Ascending aorta (tissue), 2 donors: ENCODE measurements at places on chromosomes 7 and 10.

DNA sequence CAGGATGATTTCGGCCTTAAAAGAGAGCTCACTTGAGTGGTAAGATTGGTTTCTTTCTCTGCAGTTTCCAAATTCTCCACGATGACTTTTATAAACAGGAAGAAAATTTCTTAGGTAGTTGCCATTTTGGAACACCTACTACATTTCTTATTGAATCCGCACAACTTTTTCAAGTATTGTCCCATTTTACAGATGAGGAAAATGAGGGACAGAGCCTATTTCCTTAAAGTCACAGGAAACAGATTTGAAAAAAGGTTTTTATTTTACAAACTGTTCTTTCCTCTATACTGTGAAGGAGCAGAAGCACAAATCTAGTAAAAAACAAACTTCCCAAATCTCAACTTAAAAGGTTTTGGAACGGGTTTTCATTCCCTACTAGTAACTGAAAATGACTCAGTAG lies 2.7 kb downstream of the YWHAG start:
- DNase-seq, result no peak

GRCh38 chr10:67818323-67818722 lies 19.7 kb downstream of the DNAJC12 start:
- no peak for DNase-seq

DNA sequence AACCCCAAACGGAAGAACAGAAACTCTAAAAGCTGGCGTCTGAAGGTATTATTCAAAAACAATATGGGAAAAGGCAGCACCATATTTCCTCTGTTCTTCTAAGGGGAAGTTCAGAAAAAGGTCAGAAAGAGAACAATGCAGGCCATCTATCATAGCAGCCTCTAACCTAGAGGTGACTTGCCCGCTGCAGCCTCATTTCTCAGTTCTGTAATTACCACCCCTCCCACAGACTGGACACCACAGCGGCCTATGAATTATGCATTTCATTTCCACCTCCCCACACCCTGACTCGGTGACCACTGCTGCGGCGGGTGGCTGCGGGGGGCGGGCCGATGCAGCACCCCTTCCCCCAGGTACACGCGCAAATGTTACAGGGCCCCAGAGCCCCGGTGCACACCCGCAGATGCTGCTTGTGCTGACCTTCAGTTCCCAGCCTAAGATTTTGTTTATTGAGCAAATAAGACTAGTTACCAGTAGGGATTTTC lies 125.5 kb downstream of the CLEC2L start:
- no peak for DNase-seq

GRCh38 chr7:107495516-107495915 lies 25.7 kb downstream of the GPR22 start:
- no peak for DNase-seq

DNA sequence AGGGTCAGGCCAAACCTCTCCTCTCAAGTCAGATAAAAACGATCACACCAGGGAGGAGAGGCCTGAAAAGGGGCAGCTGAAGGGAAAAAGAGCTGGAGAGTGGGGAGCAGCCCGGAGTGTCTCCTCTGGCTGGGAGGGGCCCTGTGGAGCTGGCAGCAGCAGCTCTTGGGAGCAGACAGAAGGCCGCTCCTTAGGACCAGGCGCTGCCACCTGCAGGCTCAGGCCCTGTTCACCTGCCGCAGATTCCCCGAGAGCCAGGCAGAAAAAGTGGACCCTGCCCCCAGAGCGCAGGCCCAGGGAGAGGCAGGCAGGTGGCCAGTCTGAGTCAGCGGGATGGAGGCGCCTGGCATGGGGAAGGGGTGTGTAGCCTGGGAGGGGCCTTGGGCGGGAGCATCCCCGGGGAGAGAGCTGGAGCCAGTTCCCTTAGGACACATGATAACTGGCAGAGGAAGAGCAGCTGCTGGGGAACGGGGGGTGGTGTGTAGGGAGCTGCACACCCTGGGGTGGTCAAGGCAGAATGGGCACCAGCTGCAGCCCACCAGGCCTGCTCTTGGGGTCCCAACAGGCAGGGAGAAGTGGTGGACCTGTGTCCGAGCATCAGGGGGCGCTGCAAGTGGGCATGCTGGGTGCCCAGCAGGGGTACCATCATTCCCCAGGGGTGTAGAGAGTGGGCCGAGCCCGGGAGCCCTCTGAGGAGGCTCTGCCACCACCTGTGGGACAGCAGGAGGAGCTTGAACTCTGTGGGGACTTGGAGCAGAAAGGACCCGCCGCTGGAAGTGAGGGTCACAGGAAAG lies 177.2 kb upstream of the RHEB start:
- no peak for DNase-seq

- DNase-seq, result no peak
These were observed 206.4 kb upstream of the GALNT17 start for GRCh38 chr7:70925411-70926115.

DNA sequence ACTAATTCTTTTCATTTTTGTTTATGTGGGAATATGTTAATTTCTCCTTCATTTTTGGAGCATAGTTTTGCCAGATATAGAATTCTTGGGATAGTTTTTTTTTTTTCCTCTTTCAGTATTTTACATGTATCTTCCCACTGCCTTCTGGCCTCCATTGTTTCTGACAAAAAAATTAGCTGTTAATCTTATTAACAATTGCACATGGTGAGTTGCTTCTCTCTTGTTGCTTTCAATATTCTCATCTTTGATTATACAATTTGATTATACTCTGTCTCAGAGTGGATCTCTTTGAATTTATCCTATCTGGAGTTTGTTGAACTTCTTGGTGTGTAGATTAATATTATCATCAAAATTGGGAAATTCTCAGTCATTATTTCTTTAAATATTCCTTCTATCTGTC lies 41.4 kb upstream of the HABP2 start:
- no peak for DNase-seq

DNA sequence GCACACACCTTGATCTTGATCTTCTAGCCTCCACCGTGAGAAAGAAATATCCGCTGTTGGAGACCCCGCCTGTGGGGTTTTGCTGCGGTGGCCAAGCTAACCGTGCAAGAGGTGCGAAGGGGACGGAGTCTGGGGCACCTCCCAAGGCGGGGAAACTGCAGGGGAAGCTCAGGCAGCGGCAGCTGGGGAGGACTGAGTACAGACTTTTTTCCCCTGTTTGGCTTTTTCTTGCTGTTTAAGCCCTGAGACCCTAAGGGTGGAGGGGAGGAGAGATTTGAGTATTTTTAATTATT lies 108.0 kb downstream of the DNAJB6 start:
- no peak for DNase-seq

DNA sequence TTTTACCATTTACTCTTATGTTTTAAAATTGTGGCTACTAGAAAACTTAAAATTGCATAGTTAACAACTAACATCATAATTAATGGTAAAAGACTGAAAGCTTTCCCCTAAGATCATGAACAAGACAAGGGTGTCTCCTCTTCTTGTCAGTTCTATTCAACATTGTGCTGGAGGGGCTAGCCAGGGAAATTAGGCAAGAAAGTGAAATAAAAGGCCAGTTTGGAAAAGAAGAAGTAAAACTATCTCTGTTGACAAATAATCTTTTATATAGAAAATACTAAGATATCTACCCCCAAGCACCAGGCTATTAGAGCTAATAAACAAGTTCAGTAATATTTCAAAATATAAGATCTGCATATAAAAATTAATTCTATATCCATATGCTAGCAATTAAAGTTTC lies 46.9 kb upstream of the MXI1 start:
- no peak for DNase-seq

GRCh38 chr7:100061518-100062193 lies 12.1 kb downstream of the ZSCAN21 start:
- DNase-seq, result no peak

GRCh38 chr10:93501650-93502049 lies 5.2 kb downstream of the CEP55 start:
- no peak for DNase-seq

- DNase-seq, result no peak
These were observed 6.9 kb downstream of the NOLC1 start for GRCh38 chr10:102159051-102159597.

DNA sequence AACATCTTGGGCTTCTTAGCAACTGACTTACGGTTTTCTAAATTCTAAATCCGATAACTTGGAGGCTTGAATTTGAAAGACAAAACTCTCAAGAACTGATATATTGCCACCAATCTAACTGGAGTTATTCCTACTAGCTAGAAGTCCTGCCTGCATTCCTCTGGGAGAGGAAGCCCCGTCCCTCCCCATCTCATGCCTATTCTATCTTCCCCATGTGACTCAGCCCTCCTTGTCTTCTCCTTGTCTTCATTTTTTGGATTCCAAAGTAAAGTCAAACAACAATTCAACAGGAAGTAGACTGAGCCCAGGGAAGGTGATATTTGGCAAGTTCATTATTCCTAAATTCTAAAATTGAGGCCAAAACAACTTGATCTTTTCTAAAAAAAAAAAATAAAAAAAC lies 587.7 kb downstream of the KCNMA1 start:
- DNase-seq, result no peak

- peak; percentile 62 for DNase-seq
These were observed 300.4 kb upstream of the NFE2L3 start for GRCh38 chr7:25851332-25852210.

DNA sequence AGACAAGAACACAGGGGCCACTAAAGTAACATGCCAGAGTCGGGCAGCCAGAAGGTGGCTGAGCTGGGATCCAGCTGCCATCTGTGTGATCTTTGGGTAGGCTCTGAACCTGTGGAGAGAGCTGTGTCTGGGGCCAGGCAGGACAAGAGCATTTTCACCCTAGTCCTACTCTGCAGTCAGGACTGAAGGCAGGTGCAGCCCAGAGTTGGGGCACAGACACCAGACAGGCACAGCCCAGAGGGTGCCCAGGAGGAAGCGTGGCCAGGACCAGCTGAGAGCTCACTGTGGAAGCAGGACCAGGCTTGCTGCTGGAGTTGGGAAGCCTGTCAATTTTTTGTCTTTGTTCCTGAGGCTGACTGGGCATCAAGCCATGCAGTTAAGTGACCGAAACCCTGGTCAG lies 113.6 kb downstream of the ADCY1 start:
- DNase-seq, result no peak

DNA sequence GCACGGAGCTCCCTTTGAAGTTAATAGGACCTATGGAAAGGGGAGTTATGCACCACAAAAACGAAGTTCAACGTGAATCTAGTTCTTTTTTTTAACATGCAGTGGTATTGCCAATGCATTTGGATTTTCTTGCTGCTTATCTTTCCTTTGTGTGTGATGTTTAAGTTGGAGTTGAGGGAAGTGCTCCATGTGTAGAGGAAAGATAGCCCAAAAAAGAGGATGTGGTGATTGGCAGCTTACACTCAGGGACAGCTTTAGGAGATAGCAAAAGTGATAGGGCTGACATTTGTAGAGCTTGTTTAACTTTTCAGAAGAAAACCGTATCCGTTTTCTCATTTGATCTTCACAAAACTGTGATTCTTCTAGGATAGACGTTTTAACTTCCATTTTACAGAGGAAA lies 101.3 kb downstream of the MDFIC start:
- no peak for DNase-seq

DNA sequence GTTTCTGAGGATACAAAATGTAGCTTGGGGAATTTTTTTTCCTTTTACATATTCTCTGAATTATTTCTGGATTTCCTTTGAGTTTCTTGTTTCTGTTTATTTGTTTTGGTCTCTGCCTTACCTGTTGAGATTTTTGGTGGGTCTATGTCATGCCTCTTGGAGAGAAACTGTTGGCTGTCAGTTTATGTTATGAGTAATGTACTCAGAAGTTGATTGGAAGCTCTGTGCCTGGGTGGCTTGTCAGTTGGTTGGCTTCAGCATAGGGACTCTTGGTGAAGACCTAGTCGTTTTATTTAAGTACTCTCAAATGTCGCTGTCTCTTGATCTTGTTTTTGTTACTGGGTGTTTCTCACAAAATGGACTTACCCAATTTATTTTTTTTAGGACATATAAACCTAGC lies 132.4 kb downstream of the CDK14 start:
- no peak for DNase-seq

GRCh38 chr10:22436526-22436892 lies 91.2 kb downstream of the SPAG6 start:
- no peak for DNase-seq

DNA sequence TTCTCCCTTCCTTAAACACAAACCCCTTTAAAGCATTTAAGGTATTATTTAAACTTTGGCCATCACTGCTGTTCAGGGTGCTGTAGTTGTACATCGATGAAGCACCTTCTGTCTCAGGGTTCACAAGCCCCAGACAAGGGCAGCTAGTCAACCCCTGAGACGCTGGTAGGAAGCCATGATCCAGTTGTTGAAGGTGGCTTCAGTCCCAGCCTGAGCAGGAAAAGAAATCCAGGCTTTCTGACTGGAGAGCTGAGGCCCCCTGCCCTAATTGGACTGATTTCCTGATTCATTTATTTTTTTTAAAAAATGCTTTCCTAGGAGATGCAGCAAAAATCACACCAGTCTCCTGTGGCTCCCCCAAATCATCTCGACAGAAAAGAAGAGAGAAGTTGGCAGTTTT lies 15.8 kb downstream of the CPA1 start:
- no peak for DNase-seq

DNA sequence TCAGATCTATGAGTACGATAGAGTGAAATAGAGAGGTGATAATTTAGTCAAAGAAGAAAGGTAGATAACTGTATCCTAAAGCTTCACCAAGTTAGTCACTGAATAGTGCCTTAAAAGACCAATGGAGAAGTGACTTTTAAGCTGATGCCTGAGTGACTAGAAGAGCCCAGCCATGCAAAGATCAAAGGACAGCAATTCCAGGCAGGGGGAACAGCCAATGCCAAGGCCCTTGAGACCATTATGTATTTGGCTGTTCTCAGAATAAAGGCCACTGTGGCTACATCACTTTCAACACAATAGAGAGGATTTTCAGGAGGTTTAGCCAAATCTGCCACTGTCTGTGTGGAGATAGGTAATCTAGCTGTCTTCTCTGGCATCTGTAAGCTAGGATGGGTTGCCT lies 17.8 kb downstream of the HDAC9 start:
- no peak for DNase-seq

- no peak for DNase-seq
These were observed 44.8 kb upstream of the HHEX start for GRCh38 chr10:92644921-92645320.

DNA sequence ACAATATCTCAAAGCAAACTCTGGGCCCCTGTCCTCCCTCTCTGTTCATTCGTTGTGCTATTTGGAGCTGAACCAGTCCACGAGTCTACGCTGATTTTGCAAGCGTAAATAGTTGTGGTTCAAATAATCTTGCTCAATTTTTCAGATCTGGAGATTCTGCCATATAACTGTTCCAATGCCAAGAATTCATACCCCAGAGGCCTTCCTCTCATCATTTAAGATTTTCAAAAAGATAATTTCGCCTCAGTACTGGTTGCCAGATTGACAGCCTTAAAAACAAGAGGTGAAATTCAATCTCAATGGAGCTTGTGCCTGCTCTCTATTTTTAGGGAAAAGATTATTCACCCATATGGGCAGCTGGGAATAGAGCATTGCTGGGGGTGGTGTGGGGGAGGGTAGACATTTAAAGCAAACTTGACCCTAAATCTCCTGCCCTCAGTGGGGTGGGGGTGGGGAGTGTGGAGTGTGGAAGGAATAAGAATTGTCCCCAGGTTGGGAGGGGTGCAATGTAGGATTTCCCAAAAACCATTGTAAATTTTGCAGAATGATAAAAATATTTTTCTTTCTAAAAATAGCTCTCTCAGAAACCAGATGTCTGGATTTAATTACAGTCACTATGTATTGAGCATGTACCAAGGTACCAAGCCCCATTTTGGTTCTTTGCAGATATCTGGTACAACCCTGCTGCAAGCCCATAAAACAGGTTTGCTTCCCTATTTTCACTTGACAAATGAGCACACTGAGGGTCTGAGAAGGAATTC lies 104.7 kb upstream of the EEPD1 start:
- no peak for DNase-seq
